HTR-8/SVneo (cell line): ENCODE measurements at places on chromosomes 6 and 20.

DNA sequence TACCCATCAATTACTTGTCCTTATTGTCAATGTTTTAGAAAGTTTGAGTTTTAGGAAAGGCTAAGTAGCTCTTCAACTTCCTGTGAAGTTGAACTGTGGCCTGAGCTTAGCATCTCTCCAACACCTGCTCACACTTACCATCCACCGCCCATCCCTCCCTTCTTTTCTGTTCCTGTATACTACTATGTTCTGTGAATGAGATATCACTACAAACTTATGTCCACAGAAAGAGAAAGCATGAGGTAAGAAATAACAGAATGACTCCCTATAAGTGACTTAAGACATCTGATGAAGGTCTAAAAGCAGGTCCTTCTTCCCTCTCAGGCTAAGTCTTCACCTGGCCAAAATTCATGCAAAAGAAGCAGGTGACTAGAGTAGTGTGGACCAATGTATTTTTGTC, 246.3 kb upstream of the PREP start:
- DNase-seq: no peak

GRCh38 chr6:41413250-41413649, 77.8 kb downstream of the NCR2 start:
- DNase-seq: no peak

DNA sequence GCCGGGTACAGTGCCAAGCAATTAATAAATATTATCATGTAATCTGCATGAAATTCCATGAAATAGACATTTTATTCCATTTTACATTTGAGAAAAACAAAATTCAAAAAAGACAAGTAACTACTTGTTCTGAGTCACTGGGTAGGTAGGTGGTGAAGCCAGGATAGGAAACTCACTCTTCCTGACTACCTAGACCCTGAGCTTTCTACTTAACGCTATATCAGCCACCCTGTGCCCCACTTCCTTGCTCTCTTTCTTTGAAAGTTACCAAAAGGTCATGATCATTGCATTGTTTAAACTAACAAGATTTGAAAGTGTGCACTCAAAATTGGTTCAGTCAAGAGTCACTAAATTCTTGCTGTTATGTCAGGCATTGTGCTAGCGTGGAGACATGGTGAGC, 235.7 kb downstream of the CD83 start:
- no peak for DNase-seq

GRCh38 chr6:31081872-31082271, 30.5 kb downstream of the C6orf15 start:
- no peak for DNase-seq

- no peak for DNase-seq
Measured at GRCh38 chr6:168045706-168046620, 33.0 kb downstream of the FRMD1 start.

DNA sequence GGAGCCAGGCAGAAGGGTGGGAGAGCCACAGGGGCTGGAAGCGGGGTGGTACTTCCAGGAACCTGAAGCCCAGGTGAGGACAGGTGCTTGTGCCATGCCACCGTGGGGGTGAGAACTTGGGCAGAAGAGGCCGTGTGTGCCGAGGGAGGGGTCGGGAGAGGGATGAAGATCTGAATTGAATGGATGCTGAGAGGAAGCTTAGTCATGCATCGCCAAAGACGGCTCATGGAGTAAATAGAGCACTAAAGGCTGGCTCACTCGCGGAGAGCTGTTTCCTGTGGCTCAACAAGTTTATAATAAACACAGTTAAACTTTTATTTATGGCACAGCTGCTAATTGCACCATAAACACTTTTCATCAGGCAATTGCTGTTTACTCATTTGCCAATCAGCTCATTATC, 21.7 kb upstream of the MYT1 start:
- no peak for DNase-seq

GRCh38 chr6:136846046-136846445, 23.7 kb downstream of the PEX7 start:
- DNase-seq: peak; percentile 35

DNA sequence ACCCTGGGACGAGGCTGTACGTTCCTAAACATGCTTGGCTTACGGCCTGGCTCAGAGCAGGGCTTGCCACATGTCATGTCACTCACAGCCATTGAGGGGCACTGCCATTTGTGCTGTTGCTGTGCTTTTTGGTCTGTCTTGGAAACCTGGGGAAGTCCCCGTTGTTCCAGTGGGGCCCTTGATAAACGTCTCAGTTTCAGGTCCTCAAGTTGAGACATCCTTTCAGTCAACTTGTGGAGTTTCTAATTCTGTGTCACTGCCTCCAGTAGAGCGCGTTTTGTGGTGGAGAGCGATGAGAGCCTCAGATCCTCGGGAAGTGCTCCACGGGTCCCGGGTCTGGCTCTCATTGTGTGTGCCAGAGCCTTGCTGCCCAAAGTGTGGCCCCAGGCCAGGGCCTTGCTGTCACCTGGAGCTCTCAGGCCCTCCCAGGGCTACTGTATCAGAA, 43.0 kb upstream of the CCR6 start:
- DNase-seq: no peak

DNA sequence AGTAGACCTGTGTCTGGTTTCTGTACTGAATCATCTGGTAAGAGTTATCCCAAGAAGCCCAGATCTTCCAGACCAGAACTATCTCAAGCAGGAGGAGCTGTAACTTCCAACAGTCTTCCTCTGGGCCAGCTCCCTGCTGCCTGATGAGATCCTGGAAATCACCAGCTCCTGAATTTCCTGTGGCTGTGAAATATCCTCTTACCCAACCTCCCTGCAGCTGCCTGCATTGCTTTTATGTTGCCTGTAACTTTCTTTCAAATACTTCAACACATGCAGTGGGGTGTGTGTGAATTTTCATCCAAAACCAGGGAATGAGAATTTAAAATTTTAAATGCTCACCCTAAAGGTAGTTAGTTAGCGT, 160.5 kb upstream of the LAMP5 start:
- DNase-seq: no peak

- DNase-seq: no peak
Measured at GRCh38 chr6:97701801-97702200, 418.8 kb upstream of the MMS22L start.

DNA sequence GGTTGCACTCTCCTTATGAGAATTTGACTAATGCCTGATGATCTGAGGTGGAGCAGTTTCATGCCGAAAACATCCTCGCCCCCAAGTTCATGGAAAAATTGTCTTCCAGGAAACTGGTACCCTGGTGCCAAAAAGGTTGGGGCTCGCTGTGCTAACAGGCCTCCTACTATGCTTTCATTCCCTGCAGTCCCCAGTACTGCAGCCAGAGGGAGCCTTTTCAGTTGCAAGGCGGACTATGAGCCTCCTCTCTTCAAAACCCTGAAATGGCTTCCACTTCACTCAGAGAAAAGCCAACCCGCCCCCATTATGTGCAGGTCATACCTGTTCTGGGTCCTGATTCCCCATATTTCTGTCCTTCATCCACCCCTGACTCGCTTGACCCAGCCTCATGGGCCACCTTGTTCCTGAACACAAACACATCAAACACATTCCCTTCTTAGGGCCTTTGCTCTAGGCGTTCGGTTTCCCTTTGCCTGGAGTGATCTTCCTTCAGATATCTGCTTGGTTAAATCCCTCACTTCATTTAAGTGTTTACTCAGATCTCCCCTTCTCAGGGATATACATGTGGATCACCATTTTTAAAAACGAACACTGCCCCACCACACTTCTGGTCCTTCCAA, 173.7 kb downstream of the PHACTR1 start:
- no peak for DNase-seq

- DNase-seq: no peak
Measured at GRCh38 chr20:51097351-51098120, 74.6 kb upstream of the KCNG1 start.

- no peak for DNase-seq
Measured at GRCh38 chr6:80010288-80010687, 5.8 kb downstream of the TTK start.

- no peak for DNase-seq
Measured at GRCh38 chr20:64168381-64169090, 4.3 kb downstream of the MYT1 start.

DNA sequence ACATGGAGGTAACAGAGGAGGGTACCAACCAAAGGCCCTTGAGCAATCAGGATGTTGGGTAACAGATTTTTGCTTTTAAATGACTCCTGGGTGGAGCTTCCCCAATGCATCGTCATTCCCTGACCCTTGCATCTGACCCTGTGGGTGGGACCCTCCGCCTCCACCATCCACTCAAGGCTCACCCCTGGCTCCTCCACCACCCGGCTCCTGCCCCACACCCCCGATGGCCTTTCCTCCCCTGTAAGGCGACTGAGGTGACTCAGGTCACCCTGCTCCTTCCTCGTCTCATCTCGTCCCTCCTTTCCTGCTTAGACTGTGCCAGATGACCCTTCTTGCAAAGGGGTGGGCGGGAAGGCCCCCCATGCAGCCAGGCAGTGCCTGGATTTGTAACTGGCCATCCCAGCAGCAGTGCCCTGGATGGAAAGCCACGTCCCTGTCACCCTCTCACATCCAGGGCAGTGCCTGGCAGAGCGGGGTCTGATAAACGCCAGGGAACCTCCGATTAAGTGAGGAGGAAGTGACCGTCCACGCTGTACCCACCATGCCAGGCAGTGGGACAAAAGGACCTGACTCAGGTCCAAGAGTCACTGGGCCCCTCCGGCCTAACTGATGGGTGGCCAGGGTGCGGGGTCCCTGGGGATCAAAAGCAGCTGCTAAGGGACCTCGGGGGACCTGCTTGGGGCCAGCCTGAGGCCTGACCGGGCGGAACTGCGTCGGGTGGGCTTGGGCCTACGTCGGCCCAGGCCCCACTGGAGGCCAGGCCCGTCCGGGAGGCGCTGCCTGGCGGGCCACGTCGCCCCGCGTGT, 624 bp upstream of the NPEPL1 start:
- DNase-seq: no peak

GRCh38 chr6:110179406-110180227, at the start of gene WASF1:
Gene WASF1 (minus strand): TSS chr6:110179670. CDS start chr6:110127601, 52,069 bp downstream.
- DNase-seq: peak; percentile 83

- DNase-seq: no peak
Measured at GRCh38 chr20:21981179-21981578, 275.7 kb downstream of the PAX1 start.

- no peak for DNase-seq
Measured at GRCh38 chr20:18728165-18728869, 85.3 kb upstream of the SCP2D1 start.

DNA sequence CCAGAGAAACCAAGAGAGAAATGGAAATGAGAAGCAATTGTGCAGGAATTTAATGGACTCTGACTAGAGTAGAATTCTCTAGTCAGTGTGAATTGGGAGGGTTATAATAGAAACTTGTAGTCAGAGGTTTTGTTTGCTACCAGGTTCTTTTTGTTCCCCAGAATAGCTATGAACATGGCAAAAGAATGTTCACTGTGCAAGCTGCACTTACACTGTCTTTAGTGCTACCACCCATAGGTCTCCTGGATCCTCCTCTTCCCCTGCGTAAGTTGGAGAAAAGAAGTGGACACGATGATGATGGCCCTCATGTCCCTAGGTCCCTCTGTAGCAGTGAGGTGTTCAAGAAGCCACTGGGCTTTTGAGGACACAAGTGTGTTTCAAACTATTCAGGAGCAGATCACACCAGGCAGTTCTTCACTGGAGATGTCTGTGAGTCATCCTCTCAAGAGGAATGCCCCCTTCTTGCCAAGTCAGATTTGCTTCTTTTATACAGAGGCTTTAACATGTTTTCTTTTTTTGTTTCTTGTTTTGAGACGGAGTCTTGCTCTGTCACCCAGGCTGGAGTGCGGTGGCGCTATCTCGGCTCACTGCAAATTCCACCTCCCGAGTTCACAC, 47.6 kb upstream of the SMIM8 start:
- DNase-seq: no peak

GRCh38 chr6:111730864-111731263, 125.2 kb upstream of the TRAF3IP2 start:
- DNase-seq: no peak

- DNase-seq: no peak
Measured at GRCh38 chr6:55835220-55835619, 40.2 kb downstream of the BMP5 start.

GRCh38 chr6:43338243-43338642, 29.6 kb upstream of the CRIP3 start:
- no peak for DNase-seq

GRCh38 chr6:56963043-56963442, 8.1 kb downstream of the BEND6 start:
- DNase-seq: no peak

GRCh38 chr6:154953644-154954043, 41.5 kb upstream of the TIAM2 start:
- DNase-seq: no peak

DNA sequence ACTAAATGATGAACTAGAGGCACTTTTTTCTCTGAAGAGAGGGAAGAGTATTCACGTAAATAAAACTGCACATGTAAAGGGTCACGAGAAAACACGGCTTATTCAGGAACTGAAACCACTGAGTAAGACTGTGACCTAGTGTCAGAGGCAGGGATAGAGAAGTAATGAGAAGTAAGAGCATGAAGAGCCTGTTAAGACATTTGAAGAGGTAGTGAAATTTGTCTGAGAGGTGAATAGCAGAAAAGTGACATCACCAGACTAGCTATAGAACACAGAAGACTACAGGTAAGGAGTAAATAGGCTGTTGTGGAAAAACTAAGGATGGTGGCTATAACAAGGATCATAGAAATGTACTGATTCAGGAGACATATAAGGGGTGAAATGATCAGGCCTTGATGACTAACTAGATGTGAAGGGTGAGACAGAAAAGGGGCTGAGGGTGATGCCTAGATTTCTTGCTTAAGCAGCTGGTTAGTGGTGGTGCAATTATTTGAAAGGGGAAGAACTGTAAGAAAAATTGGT, 76.8 kb downstream of the REV3L start:
- DNase-seq: no peak
